CD4-positive, alpha-beta T cell treated with Interleukin-6 at 100 ng/mL for 8 hours (primary cell): ENCODE measurements at places on chromosomes 7 and 10.

- no peak for DNase-seq
Measured at GRCh38 chr10:95404462-95404858, 113.7 kb upstream of the PDLIM1 start.

DNA sequence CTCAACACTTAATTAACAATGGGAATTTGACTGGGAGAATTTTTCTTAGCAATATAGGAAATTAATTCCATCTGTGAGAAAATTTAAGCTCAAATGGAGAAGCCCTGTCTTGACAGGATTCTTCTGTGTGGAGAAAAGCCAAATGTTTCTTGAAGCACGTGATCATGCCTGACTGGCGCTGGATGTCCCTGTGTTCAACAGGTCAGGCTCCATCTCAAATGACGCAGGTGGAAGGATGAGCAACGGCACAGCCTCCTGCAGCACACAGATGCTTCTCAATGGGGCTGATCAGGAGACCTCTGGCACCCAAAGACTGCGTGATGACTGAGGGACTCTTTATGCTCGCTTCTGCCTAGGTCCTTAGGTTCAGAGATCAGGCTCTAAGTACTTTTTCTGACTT lies 143.8 kb downstream of the RSU1 start:
- no peak for DNase-seq

DNA sequence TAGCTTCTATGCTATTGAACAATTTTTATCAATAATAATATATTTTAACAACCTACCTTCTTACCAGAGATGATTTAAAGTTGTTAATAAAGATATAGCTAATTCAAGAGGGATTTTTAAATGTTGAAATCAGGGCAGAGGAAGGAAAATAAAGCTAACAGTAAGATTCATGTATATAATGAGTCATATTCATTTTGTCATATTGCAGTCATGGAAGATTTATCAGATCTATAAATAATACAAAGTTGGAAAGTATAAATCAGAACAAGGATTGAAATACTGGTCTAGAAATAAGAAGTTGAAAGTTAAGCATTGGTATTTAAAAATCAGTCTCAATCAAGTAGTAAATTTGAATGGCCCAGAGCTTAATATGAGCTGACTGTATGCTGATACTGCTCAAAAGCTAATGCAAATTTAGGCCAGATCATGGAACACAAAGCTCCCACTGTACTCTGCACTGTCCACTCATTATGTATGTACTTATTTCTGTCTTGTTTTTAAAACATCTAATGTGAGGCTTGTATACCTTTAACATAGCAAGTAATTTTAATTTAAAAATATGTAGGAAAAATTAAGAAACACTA lies 196.9 kb downstream of the ZEB1 start:
- DNase-seq, result no peak

DNA sequence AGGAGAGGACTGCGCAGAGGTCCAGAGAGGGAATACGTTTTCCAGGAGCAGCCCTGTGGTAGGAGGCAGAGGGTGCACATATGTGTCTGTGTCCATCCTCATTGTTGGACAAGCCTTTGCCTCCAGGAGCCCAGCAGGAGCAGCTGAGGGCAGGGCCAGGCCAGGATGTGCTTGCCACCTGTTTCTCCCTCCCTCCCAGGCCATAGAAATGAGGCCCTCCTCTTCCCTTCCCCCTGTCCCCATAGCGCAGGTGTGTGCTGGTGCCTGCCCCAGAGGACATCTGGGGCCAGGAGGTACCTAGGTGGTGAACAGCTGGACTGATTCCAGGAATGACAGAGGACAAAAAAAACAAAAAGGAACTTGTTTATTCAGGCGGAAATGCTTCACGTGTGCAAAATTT lies 10.5 kb upstream of the CXCL12 start:
- no peak for DNase-seq

GRCh38 chr10:97131181-97131628 lies 54.6 kb downstream of the SLIT1 start:
- DNase-seq, result no peak

DNA sequence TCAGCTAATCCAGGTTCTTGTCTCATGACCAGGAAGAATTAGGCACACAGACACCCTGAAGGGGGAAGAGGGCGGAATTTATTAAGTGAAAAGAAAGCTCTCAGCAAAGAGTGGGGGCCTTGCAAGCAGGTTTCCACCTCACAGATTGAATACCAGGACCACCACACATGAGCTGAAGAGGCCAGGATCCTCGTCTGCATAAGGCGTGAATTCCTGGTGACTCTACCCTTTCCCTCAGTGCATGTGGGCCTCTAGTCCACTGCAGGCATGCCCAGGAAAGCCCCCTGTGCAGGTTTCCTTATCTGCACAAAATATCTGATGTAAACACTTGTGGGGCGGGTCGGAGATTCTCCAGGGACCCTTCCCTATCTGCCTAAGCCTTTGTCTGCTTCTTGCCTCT lies 782.1 kb upstream of the LRRN3 start:
- no peak for DNase-seq

- DNase-seq, result no peak
Measured at GRCh38 chr10:90858461-90858968, 676 bp upstream of the HTR7 start.

- no peak for DNase-seq
Measured at GRCh38 chr10:92354587-92354986, 63.6 kb downstream of the MARCHF5 start.
